Activated T-helper 1 cell treated with Interleukin-2 at 50 U/mL for 16 hours (primary cell): ENCODE measurements at places on chromosomes 3 and 15.

DNA sequence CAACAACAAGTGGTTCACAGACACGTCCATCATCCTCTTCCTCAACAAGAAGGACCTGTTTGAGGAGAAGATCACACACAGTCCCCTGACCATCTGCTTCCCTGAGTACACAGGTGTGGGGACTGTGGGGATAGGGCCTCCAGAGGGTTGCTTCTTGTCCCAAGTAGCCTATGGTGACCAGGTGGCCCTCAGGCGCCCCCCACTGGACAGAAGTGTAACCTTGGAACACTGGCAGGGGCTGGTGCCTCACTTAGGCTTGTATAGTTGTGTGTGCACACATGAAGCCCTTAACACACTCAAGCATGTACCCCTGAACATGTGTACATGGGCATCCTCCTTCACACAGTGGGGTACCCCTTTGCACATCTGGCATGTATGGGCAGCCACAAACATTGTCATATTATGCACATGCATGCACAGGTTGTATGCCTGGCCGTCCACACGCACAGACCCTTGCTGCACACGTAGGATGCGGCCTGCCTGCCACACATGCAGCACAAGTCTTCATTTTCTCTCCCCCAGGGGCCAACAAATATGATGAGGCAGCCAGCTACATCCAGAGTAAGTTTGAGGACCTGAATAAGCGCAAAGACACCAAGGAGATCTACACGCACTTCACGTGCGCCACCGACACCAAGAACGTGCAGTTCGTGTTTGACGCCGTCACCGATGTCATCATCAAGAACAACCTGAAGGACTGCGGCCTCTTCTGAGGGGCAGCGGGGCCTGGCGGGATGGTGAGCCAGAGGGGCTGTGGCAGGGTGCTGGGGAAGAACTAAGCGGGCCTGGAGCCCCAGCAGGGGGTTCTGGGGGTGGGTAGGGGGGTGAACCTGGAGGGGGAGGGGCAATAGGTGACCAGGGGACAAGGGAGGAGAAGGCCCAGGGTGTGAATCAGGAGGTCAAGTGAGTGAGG is 11.7 kb upstream of the SEMA3B start:
- DNase-seq = no peak

- DNase-seq = no peak
Observed at GRCh38 chr3:14358426-14359211, 43.8 kb upstream of the SLC6A6 start.

DNA sequence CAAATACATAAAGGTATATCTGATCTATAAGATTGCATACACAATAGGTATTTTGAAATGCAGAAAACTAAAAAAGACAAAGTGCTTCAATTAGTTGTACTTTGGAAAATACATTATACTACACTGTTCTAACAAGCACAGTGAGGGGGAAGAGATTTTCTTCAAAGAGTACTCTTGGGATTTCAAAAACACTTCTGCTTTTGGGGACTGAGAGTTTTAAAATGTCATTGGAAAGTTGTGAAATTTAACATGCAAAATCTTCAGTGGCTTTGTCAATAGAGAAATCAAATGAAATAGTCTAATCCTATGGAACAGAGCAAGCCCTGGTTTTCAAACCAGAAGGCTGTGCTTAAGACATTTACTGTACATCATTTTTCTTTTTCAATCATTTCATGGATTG is 322.2 kb upstream of the SEMA6D start:
- no peak for DNase-seq

DNA sequence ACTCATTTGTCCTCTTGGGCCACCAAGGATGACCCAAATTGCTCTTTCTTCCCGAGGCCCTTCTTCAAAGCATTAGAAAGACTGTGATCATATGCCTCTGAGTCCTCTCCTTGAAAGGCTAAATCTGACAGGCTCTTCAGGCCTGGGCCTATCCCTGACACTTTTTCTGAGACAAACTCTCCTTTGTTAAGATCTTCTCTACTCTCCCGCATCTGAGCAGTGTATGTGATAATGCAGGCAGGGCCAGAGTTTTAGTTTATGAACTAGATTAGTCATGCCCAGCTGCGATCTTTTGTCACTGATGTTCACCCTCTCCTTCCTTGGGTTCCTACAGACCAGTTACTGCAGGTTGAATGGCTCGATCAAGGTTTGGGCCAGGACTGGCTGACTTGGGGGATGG is 39.2 kb downstream of the MASP1 start:
- DNase-seq = no peak

- DNase-seq = no peak
Observed at GRCh38 chr15:95944661-95945255, 385.7 kb upstream of the NR2F2 start.

DNA sequence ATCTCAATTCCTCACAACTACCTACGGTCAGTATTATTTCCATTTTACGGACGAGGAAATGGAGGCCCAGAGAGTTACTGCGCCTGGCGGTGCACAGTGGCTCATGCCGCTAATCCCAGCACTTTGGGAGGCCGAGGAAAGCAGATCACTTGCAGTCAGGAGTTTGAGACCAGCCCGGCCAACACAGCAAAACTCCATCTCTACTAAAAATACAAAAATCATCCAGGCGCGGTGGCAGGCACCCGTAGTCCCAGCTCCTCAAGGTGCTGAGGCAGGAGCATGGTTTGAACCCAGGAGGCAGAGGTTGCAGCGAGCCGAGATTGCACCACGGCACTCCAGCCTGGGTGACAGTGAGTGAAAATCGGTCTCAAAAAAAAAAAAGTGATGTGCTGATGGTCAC is 187.3 kb downstream of the XXYLT1 start:
- no peak for DNase-seq

DNA sequence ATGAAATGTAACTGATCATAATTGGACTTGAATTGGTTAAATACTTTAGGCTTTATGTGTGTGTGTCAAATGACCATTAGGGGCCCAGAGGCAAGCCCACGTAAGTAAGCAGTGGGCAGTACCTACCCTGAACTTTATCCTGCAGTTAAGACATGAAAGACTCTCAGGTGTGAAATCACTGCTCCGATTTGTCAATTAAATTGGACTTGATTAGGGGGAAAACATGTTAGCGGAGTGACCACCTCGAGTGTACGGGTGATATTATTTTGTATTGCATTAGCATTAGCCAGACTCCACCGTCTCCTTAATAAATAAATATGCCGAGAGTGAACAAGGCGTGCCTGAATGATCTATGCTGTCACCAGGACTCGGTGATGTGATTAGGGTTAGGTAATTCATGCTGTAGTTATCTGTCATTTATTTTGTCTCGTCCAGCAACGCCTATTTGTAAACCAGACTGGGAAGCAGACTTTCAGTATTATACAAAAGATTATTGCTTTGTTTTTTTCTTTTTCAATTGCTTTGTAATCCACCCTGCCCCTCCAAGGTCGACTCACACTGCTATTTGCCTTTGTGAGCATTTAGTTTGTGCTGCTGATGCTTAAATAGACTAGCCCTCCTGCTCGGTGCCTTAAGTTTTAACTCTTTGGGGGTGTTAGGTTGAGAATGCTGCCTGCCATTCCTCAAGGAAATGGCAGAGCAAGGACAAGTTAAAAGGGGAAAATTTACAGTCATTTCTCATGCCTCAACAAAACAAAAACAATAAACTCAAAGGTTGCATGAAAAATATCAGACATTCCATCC is 1.8 kb downstream of the RBMS3 start:
- DNase-seq = no peak

GRCh38 chr3:109073116-109073515 is 44.8 kb downstream of the MORC1 start:
- no peak for DNase-seq

GRCh38 chr3:100563652-100564211 is 45.7 kb upstream of the ADGRG7 start:
- no peak for DNase-seq

DNA sequence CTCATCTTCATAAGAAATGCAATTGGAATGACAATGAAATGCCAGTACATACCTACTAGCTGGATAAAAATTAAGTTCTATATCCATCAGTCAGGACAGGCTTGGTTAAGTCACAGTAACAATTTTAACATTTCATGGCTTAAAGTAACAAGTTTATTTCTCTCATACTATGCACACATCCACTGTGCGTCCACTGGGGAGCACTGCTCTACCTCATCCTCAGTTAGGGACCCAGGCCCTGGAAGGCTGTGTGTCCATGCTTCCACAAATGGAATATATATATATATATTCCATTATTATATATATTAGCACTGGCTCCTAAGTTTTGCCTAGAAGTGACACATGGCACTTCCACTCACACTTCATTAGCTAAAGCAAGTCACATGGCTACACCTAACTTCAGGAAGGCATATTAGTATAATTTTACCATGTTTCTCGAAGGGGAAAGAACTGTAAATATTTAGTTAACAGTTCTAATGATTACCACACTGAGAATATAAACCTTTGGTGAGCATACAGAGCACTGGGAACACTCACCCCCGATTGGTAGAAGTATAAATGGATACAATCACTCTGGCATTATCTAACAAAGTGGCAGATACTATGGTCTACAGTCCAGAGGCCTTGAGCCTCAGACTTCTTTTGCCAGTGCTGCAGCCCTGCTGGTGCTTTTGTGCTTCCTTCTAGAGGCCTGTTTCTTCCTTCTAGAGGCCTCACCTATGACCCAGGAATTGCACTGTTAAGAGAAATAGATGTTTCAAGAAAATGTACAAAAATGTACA is 28.6 kb downstream of the AP3S2 start:
- DNase-seq = no peak

GRCh38 chr3:42702066-42702951 is at the start of gene HHATL:
Gene HHATL, minus strand, starts transcription at chr3:42702798. Its CDS starts 1,972 bp downstream, at chr3:42700826.
- no peak for DNase-seq

DNA sequence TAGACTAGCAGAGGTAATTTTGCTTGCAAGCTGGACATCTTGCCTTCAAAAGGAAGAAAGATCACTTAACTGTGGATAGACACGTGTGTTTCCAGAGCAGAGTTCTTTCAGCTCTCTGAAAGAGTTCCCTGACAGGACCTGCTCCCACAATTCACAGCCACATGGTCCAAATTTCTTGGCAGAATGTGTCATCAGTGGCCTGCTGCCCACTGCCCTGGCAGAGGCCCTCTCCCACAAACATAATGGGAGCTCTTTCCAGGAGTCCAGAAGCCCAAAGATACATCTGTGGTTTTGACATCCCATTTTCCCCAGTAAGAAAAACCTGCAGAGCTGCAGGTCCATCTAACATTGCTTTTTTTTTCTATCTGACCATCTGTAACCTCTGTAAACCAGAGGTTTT is 48.3 kb downstream of the SERPINI1 start:
- no peak for DNase-seq

GRCh38 chr3:25897019-25897418 is 107.1 kb downstream of the OXSM start:
- no peak for DNase-seq

GRCh38 chr3:184694133-184694665 is 17.7 kb downstream of the MAGEF1 start:
- no peak for DNase-seq

DNA sequence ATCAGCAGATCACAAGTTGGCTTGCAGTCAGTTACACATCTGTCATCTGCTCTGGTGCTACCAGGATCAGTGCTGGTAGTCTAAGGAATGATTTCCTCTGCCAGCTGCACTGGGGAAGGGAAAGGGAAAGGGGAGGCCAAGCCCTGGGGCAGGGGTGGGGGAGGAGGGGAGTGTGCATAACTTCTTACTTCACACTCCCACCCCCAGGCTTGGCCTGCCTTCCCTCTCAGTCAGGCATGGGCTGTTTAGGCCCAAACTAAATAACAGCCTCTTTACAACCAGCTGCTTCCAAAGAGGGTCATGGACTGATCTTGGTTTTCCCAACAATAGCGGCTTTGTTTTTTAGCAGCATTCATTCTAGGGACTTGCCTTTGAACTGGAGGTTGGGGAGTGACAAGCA is 86.1 kb upstream of the PSMD6 start:
- DNase-seq = no peak

GRCh38 chr3:134978658-134979057 is 183.6 kb downstream of the EPHB1 start:
- DNase-seq = no peak

DNA sequence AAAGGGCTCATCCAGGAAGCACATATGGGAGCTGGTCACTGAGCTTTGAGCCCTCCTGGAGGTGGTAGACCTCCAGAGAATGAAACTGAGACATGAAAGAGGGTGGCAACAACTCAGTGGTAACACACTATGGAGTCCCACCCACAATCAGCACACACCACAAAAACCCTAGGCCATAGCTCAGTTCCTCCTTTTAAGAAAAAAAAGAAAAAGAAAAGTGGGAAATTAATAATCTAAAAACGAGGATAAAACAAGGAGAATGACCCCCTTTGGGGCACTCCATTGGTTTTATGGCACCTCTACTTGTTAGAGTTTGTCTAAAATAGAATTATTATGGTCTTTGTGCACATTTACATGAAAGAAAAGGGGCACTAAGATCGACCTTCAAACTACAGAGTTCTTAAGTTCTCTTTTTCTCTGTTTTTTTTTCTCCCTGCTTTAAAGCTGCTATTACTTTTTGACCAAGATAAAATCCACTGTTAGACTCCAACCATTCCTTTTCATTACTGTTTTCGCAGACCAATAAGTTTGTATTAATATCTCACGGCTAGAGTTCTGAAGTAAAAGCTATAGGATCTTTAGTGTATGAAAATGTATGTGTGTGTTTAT is 40.2 kb upstream of the ZBTB20 start:
- no peak for DNase-seq

GRCh38 chr3:31249545-31249944 is 283.2 kb upstream of the STT3B start:
- DNase-seq = no peak

DNA sequence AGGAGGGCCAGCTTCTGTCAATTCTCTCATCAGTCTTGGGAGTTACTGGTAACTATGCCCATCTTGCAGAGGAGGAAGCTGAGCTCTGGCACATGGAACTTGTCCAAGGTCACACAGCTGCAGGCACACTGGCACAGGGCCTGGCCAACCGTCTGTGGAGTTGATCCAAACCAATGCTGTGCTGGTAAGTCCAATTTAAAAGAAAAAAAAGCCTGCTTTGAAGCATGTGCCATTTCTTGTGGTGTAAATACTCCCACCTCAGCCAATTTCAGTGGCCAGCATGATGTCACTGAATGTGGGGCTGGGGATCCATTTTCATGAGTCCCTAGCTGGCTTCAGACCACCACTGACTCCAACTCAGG is 83.4 kb downstream of the CHSY1 start:
- DNase-seq = no peak

DNA sequence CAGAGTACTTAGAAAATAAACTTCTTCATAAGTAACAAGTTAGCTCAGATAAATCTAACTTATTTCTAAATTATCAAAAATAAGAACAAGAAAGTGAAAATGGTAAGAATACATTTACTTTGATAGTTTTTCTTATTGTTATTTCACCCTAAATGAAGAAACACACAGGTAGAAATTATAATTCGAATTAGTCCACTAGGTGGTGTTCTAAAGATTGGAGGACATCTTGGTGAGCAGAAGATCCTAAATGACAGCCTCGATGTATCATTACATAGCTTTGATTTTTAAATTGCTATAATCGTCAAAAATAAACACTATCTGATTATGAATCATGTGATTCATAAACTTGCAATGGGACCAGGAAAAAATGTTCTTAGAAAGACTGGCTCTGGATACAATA is 280.8 kb upstream of the UBE2E2 start:
- DNase-seq = no peak
